ENCODE measurements at places on chromosomes 13 and 19.

- DNase-seq: peak; percentile 18
Observed at GRCh38 chr13:31424130-31424729, 224.5 kb downstream of the B3GLCT start.

GRCh38 chr13:26406791-26407190, 150.7 kb upstream of the WASF3 start:
- DNase-seq: no peak

DNA sequence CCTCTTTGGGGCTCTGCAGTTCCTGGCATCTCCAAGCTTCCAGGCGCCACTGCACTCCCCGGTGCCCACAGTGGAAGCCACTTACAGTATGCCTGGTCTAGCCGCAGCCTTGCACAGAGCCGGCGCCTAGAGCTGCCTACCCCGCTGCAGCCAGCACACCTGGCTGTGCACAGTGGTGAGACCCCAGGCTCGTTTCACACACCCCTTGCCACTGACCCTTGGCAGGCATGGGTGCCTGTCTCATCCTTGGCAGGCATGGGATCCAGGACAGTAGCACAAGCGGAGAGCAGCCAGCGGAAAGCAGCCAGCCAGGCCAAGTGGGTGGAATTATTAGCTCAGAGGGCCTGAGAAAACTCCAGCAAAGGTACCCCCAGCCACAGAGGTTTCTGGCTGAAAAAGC, 86.0 kb downstream of the SERP2 start:
- no peak for DNase-seq

GRCh38 chr13:21777166-21777565, 106.3 kb downstream of the FGF9 start:
- DNase-seq: no peak

DNA sequence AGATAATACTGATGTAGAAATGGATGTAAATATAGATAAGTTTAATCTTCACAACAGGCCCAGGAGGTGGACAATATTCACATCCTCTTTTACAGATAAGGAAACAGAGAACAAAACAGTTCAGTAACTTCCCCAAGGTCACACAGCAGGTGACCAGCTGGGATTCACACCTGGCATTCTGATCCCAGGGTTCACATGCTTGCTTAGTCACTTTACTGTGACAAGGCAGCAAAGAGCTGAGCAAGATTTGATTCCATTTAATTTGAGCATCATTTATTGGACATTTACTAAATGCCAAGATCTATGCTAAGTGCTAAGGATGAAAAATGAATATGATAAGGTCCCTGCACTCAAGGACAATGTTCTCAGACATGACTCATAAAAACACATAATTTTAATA, 94.1 kb upstream of the STARD13 start:
- no peak for DNase-seq

GRCh38 chr13:20824762-20825476, 51.2 kb upstream of the EEF1AKMT1 start:
- no peak for DNase-seq

GRCh38 chr13:100389617-100390016, 199.0 kb downstream of the GGACT start:
- no peak for DNase-seq

DNA sequence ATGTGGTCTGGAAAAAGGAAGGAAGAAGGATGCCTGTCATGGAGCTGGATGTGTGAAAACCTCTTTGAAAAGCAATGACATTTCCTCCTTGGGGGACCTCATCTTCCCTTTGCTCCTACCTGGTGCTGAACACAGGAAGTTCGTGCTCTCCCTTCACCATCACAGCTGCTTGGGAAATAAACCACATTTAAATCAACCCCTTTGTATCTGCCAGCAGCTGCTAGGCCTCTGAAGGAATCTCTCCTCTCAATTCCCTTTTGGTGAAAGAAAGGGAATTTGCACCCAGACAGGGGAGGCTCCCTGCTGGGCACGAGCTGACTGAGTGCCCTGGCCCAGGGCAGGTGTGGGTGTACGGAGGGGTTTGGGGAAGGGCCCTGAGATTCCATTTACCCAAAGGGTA, 437.7 kb downstream of the TSHZ3 start:
- DNase-seq: no peak

- DNase-seq: no peak
Observed at GRCh38 chr19:14959263-14959662, 18.0 kb downstream of the OR7C2 start.

DNA sequence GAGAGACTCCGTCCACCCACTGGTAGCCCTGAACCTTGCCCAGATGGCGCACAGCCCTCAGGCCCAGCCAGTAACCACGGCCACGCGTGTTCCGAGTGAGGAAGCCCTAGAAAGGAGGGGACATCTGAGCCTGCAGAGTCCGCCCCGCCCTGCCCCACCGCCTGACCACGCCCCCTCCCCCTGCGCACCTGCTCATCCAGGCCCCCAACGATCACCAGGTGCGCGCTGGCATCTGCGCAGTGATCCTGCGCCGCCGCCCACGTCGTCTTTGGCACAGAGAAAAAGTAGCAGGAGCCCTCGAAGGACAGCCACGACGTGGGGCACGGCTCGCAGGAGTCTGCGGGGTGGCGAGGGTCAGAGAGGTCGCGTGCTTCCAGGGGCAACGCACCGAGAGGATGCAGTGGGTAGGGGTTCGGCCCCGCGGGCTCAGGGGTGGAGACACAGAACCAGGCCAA, 2.1 kb downstream of the CLEC4G start:
- DNase-seq: no peak

DNA sequence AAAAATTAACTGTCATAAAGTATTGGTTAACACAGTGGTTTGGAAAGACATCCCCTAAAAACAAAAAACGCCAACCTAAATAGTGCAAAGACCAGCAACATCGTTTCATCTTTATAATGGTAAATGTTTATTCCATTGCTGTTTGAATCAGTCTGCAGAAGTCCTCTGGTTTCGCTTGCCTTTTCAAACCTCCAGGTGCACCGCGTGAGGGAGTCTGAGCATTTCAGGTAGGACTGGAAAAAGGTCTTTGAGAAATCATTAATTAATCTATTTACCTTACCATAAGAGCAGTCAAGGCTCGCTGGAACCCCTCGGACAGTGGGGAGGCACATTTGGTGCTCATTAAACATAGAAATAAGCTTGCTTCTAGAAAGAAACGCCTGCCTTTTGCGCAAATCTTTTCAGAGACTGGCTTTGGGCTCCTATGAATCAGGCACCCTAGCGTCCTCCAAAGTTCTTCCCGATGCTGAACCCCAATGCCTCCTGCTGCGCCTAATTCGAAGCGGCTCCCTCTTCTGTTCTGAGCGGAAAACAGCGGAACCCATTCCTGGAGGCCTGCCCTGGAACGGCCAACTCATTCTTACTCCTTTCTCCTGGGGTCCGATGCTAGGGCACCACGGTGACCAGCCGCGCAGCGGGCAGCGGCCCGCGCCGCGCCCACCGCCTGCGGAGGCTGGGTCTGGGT, 951 bp upstream of the MTUS2 start:
- DNase-seq: no peak

DNA sequence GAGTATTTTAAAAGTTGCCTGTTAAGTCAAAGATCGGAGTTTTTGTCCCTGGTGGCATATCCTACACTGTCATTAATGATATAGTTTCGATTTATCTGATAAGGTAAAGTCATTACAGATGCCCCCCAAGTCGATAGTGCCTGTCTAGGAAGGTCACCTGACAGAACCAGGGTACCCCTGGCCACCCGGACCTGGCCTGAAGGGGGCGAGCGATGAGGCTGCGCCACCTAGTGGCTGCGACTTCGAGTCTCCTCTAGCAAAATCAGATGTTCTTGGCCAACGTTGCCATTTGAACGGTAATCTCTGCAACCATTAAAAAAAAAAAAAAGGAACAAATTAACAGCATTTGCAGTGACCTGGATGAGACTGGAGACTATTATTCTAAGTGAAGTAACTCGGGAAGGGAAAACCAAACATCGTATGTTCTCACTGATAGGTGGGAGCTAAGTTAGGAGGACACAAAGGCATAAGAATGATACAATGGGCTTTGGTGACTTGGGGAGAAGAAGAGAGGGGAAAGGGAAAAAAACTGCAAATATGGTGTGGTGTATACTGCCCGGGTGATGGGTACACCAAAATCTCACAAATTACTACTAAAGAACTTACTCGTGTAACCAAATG, 565.1 kb downstream of the LIG4 start:
- peak; percentile 10 for DNase-seq

GRCh38 chr13:31107109-31107508, 54.6 kb downstream of the HSPH1 start:
- DNase-seq: no peak

- no peak for DNase-seq
Observed at GRCh38 chr19:10104665-10105508, 1.3 kb upstream of the PPAN start.

- DNase-seq: no peak
Observed at GRCh38 chr13:79404985-79405384, 1.1 kb downstream of the RBM26 start.

DNA sequence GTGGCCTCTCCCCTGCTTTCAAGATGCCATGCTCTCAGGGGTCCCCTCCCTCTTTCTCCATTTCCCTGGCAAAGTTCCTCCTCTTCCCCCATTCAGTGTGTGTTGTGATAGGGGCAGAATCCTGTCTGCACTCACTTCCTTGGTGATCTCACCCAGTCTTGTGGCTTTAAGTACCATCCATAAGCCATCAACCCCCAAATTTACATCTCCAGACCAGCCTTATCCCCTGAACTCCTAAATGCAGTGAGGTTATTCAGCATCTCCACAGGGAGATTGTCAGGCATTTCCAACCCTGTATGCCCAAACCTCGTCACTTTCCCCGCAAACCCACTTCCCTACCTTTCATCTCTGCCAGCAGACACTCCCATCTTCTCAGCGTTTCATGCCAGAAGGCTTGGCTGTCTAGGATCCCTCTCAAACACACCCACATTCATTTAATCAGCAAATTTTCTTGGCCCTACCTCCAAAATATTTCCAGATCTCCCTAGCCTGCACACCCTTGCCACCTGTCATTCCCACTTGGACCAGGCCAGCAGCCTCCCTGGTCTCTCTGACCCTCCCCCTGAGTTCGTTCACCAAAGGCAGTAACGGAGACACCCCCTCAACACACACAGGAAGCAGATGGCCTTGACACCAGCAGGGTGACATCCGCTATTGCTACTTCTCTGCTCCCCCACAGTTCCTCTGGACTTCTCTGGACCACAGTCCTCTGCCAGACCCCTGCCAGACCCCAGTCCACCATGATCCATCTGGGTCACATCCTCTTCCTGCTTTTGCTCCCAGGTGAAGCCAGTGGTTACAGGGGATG, at the start of gene HCST:
Gene HCST, plus strand, starts transcription at position 676 of the 808 bp plus-strand sequence. Its CDS starts 65 bp downstream, at position 741.
- DNase-seq: no peak

GRCh38 chr19:28535352-28535775, 677.6 kb downstream of the UQCRFS1 start:
- DNase-seq: no peak

DNA sequence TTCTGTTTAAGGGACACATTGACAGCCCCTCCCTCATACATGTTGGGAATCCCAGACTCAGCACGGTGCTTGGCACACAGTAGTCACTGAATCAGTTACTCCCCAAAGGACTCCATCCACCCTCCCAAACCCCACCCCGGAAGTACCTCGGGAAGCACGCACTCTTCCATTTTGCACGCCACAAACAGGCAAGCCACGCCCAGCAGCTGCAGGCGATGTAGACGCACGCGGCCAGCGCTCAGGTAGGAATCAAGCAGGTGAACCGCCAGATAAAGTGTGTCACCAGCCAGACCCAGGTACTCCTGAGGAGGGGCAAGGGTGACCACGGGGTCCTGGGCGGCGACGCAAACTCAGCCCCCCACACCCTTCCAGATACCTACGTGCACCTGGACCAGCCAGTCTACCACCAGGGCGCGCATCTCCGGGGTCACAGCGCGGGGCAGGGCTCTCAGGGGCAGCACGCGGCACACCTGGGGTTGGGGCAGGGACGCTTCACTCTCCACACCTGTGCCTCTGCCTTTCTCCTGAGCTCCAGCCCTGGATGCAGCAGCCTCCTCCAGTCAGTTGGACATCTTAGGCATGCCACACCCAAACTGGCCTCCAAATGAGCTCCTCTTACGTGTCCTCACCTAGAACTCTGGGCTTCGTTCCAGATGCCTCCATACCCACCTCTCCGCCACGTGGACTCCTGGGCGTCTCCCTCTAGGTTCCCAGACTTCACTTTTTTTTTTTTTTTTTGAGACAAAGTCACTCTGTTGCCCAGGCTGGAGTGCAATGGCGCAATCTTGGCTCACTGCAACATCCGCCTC, 1.9 kb downstream of the CCNP start:
- DNase-seq: no peak

DNA sequence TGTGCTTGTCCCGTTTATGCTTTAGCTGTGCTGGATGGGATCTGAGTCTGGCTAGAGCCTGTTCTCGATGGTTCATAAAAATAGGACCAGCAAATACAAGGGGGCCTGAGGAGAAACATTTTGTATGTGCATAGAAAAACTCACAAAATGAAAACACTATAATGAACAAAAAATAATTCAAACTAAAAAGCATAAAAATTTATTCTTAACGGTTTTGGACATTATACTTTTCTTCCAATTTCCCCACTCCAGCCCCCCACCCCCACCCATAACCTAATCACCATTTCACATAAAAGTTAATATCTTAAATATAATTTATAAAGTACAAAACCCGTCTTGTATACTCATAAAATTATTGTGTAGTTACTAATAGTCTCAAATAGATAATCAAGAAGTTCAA, 93.7 kb downstream of the MYCBP2 start:
- no peak for DNase-seq

- DNase-seq: peak; percentile 10
Observed at GRCh38 chr13:87274209-87274819, 396.9 kb upstream of the SLITRK5 start.

GRCh38 chr19:33266974-33267484, 35.3 kb downstream of the CEBPA start:
- no peak for DNase-seq

DNA sequence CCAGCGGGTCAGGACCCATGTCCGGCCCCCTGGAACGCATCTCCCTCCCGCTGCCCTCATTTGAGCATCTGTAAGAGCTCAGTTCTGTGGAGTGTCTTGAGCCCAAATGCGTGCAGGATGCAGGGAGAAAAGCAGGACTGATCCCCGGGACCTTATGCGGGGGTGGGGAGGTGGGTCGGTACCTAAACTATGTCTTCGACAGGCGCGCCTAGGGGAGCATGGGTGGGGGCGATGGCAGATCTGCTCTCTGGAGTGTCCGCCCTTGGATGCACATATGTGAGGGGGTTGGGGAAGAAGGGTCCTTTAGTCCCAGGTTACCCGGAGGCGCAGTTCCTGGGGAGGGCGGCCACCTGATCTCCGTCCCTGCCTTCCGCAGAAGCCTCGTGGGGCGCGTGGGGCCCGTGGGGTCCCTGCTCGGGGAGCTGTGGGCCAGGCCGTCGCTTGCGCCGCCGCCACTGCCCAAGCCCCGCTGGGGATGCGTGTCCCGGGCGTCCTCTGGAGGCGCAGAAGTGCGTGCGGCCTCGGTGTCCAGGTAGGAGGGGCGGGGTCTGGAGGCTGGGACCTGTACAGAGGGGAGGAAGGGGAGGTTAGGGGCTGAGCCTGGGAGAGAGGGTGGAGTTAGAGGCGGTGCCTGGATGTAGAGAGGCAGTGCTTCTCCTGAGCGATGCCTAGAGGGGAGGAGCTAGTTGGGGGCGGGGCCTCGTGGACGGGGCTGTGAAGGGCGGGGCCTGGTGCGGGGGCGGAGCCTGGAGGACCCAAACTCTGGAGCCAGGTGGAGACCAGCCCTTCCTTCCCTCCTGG, 2.9 kb downstream of the CILP2 start:
- no peak for DNase-seq
